ENCODE measurements at places on chromosomes 6 and 20.

GRCh38 chr6:149593408-149593807, 27.2 kb downstream of the GINM1 start:
- no peak for DNase-seq

DNA sequence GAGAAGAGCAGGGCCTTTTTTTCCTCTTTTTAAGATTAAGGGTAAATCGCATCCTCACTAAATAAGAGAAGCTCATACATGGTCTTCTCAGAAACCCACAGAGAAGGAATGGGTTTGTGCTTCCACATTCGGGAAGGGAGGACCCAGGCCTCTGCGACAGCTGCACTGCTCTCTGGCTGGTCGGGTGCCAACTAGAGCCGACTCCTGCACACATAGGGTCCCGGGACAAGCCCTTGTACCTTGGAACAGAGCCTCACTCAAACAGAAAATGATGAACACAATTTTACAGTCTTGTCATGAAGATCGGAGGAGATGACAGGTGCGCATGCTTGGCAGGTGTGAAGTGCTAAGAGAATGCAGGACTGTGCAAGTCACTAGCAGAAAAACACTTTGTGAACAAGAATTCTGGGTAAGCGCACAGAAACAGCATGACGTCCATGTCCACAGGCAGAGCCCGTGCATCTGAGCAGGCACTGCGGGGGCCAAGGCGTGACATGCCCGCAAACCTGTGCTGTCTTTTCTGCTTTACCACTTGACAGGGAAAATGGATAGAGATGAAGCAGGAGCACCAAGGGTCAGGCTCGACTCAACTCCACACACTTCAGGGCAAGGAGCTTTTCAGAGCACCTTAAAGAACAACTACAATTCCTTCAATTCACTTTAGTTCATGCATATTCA, 101.0 kb upstream of the MPC1 start:
- no peak for DNase-seq

- DNase-seq, result no peak
Observed at GRCh38 chr6:18976091-18976490, 588.9 kb downstream of the RNF144B start.

DNA sequence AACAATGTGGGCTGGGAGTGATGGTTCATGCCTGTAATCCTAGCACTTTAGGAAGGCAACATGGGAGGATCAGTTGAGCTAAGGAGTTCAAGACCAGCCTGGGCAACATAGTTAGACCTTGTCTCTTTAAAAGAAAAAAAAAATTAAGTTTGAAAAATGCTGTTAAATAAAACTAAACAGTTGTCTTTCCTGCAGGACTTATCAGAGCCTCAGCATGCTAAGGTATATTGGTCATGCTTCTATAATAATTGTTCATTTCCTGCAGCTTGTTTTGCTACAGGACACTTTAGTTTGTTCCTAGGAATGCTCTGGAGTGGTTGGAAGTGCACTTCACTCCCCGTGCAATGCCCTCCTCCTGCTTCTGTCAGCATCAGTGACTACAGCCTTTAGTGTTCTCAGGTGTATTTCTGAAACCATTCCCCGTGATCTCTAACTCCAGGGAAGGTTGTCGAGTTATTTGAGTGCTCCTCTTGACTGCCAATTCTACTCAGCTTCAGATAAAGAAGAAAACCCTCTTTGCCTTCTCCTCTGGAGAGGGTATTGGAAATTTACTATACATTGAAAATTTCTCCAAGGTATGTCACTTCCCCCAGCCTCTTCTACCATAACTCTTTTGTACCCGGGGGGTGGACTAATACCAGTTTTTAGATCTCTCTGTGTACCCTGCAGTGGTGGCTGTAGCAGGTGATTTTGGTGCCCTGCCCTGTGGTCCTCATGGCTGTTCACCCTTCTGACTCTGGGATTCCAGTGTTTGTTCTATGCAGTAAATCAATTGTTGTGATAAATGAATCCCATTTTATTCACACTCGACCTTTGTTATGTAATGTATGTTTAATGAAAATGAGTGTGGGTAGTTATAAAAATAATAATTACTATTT, 33.8 kb downstream of the NHLRC1 start:
- DNase-seq, result no peak

DNA sequence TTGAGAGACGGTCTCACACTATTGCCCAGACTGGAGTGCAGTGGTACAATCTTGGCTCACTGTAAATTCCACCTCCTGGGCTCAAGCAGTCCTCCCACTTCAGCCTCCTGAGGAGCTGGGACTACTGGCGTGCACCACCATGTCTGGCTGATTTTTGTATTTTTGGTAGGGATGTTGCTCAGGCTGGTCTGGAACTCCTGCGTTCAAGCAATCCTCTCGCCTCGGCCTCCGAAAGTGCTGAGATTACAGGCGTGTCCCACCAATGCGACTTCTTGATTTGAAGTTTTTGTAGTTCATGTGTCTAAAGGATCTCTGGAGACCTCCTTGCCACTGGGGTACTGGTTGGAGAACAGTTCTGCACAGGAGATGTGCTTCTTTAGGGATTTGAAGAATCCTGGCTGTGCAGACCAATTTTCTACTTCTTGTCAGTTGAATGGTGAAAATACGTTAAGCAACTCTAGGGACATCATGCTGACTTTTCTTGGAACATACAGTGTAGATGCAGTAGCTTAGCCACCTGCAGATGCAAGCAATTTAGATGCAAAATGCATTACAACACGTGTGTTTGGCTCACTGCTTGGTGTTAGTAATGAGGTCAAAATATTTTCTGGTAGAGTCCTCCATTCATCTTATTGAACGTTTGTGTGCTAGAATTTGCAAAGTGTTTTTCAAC, 28.2 kb downstream of the SYTL3 start:
- DNase-seq, result no peak

GRCh38 chr6:78513856-78514255, 353.5 kb upstream of the IRAK1BP1 start:
- no peak for DNase-seq

DNA sequence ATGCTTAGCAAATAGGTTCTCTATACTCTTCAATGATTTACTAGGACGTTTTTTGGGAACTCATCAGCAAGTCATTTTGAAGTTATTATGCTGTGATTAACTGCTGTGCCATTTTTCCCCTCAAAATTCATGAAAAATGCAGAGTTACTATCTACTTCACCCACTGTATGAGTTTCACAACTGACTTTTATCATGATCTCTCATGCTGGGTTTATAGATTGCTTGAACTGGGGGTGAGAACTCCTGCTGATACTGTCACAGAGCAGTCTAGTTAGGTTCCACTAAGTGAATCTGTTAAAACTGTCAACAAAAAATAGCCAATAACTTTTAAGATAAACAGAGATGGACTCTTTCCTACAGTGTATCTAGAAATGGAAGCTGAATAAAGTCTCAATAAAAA, 136.7 kb downstream of the EYS start:
- no peak for DNase-seq

DNA sequence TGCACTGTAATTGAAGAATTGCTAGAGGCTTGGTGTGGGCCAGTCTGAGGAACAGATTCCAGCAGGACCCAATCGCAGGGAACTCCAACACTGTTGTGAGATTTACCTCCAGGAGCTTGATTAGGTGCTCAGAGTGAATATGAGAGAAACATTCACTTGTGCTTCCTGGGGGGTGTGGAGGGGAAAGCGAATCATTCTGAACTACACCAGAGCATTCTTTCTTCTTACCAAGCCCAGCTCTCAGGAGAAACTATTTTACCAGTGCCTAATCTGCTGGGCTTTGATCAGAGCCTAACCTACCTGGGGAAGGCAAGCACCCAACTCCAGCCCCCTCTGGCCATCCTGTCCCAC, 7.4 kb upstream of the SIRPB1 start:
- DNase-seq, result no peak

DNA sequence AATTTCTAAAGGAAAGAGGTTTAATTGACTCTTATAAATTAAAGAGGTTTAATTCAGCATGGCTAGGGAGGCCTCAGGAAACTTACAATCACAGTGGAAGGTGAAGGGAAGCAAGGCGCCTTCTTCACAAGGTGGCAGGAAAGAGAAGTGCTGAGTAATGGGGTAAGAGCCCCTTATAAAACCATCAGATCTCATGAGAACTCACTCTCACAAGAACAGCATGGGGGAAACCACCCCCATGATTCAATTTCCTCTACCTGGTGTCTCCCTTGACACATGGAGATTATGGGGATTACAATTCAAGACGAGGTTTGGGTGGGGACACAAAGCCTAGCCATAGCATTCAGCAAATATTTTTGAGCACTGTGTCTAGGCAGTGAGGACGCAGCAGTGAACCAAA, 3.9 kb upstream of the IPCEF1 start:
- no peak for DNase-seq

DNA sequence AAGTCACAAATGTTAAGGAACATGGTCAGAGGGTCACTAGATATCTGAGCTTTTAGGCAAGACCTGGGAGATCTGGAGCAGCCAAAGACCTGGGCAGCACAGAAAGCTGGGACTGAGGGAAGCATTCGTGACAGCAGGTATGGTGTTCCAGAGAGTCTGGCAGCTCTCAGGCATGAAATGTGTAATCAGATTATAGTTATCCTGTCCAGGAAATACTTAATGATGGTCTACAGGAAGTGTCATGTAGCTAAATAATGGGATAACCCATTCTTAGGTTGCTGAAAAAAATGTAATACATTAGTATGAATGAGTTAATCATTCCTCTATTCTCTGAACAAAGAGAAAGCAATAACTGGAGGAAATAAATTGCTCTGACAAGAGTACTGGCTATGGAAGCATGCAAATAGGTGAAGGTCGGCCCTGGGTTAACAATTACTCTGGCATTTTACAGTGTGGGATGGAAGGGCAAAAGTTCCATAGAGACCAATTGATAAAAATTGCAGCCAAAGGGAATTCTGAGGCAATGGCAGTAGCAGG, 740.5 kb downstream of the CBLN4 start:
- no peak for DNase-seq

DNA sequence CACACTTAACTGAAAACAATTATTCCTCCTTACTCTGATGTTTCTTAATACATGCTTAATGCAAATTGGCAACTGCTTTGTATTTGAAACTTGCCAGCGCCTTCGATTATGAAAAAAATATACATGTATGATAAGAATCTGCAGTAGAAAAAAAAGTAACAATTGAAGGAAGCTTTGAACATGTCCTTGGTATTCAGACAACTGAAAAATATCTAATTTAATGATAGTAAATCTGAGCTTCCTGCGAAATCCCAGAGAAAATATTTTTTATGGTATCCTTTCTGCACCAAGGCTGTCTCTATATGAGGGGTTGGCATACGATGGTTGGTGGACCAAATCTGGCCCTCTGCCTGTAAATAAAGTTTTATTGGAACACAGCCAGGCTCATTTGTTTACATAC, 186.2 kb downstream of the HDGFL1 start:
- DNase-seq, result no peak

DNA sequence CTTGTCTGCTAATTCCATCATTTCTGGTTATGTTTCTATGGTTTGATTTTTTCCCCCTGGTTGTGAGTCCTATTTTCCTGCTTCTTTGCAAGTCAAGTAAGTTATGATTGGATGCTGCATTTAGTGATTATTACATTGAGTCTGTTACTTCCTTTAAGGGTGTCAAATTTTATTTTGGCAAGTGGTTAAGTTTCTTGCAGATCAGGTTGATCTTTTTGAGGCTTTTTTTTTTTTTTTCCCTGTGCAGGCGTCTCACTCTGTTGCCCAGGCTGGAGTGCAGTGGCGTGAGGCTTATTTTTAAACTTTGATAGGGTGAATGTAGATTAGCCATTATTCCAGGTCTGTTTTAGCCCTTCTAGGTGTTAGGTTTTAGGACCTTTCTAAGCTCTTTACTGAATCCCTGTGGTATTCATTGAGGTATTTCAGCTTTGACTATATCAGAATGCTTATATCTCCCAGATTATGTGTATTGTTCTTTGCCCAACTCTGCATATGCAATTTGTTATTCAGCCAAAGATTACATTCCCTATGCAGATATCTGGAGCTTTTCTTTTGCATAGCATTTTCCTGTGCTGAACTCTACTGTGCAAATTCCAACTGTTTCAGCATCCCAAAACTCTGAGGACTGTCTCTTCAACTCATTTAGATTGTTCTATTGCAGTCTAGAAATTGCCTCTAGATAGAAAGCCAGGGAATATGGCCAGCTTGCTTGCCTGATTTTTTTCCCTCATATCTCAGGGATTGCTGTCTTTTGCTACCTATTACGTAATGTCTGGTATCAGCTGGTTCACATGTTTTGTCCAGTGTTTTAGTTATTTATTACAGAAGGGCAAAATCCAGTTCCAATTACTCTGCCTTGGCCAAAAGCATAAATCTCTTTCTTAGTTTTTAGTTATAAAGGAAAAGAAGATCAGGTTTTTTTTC, 113.3 kb downstream of the AFG1L start:
- no peak for DNase-seq

- no peak for DNase-seq
Observed at GRCh38 chr6:23647045-23647444, 479.0 kb upstream of the NRSN1 start.

DNA sequence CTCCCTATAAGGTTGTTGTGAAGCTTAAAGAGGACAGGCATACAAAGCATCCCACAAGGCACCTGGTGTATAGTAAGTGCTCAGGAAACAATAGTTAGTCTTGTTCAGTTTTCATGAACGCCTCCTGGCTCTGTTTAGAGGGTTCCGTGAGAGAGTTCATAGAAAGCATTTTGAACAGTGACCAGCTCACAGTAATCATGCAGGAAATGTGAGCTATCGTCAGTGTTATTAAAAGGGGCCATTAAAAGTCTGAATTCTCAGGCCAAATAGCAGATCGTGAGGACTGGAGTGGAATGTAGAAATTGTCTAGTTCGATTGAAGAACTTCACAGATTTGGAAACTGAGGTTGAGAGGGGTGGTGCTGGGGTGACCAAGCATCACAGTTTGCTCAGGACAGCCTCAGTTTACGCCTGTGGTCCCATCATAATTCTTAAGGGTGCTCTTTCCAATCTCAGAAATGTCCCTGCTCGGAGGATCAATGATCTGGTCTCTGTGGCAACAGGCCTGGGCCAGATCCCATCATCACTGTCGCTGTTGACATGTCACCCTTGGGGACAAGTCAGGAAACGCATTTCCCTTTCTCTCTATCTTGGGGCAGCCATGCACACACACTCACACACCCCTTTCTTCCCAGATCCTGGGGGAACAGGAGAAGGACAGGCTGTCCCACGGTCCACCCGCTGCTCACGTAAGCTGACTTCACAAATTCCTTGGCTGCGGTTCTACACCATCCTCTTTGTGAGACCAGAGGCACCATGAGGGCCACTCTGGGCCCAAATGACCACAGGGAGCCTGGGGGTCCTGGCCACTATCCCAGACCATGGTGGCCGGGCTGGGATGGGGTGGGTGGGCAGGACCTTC, 7.2 kb downstream of the TGM2 start:
- DNase-seq, result no peak

DNA sequence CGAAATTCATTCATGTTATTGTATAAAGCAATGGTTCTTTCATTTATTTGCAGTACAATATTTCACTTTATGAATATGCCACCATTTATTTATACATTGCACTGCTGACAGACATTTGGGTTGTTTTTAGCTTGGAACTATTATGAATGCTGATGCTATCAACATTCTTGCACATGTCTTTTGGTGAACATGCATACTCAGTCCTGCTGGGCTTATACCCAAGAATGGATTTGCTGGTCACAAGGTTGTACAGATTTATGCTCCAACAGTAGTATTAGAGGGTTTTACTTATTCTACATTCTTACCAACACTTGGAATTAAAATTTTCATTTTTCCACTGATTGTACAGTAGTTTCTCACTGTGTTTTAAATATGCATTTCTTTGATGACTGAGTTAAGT, 126.2 kb downstream of the PTPRK start:
- DNase-seq, result no peak

All from T follicular helper cell (primary cell).